Fibroblast of skin of left quadriceps (primary cell): ENCODE measurements at places on chromosomes 11 and 22.
A peak's percentile ranks its signal among the peaks of the same experiment; 100 is the strongest.

GRCh38 chr11:10480026-10480425 lies 25.0 kb downstream of the AMPD3 start:
- DNase-seq = no peak

GRCh38 chr11:121838571-121838970 lies 277.4 kb downstream of the BLID start:
- no peak for DNase-seq

DNA sequence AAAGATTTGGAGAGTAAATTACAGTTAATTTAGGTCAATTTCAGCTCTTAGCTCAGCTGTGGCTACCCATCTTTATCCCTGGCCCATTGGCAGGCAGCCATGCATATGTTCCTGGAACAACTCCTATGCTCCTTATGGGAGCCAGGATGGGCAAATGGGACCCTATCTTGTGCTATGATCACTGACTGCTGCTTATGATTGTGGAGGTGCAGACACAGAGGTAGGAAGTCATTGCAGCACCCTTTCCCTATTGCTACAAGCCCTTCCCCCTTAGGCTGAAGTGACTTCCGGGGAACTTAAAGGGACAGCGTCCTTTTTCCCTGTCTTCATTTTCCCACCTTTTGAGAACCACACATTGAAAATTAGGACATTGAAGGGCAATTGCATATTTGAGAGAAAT lies 112.7 kb downstream of the FCHSD2 start:
- DNase-seq = no peak

DNA sequence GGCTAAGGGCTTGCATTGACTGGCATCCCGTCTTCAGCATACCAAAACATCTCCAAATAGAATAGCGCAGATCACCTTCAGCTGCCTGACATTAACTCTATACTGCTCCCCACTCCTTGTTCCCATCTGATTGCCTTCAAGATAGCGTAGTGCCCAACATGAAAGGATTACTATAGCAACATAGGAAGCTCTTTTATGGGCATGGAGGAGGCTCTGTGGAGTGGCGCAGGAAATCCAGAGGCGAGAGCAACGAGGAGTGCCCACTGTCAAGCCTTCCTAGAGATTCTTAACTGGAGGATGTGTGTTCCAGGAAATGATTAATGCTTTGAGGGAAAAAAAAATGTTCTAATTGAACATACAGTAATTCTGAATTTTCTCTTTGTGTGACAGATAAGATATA lies 213.3 kb downstream of the CADM1 start:
- no peak for DNase-seq

DNA sequence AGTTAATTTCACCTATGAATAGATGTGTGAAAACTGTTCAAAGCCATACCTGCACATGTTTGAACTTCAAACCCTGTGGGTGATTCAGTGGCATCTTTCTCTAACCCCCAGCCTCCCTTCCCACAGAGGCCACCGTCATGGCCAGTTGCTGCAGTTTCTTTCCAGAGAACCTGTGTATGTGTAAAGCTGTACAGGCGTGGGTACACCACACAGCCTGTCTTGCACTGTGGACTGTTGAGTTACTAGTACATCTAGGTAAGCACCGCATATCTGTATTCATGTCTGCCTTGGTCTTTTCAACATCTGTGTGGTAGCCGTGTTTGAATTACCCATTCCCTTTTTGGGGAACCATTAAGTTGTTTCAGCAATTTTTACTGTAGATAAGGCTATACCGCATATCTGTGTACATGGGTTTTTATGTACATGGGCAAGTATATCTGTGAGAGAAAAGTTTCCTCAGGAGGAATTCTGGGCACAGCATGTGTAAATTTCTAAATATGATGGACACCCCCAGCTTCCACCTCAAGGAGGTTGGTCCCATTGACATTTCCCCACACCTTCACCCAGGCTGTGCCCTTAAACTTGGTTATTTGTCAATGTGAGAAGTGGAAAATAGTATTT lies 13.9 kb downstream of the NEAT1 start:
- no peak for DNase-seq

DNA sequence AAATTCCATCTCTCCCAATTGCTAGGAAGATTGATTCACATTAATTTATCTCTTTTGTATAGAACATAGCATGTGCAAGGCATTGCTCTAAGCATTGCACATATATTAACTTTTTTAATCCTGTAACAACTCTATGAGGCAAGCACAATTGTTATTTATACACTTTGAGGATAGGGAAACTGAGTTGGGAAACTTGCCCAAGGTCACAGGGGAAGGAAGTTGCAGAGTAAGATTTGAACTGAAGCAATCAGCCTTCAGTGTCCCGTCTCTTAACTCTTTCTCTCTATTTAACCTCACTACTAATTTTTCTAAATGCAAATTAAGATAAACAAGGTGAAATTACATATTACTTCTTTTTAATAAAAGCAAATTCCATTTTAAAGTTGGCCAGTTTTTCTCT lies 22.2 kb downstream of the OR56B4 start:
- DNase-seq = no peak

- peak; percentile 65 for DNase-seq
These were observed 22.9 kb upstream of the A4GALT start for GRCh38 chr22:42743501-42743991.

GRCh38 chr11:107385361-107385981 lies 72.2 kb downstream of the CWF19L2 start:
- DNase-seq = peak; percentile 19

- peak; percentile 93 for DNase-seq
These were observed 282.3 kb downstream of the ST3GAL4 start for GRCh38 chr11:126637795-126638175.

DNA sequence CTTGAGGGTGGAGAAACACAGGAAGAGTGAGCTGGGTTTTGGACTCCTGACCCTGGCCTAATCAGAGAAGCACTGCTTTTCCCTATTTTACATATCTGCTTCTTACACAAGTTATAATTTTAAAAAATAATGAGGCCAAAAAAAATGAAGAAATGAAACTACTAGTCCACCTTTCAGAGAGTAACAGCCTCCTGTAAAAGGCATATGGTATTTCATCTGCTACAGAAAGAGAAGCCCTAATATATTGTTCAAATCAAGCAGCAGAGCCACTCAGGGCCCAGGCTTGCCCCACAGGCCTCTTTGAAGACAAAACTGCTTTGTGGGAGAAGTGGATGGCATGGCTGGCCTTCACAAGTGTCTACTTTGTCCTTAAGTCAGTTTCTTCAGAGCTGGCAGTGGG lies 10.0 kb downstream of the DIXDC1 start:
- no peak for DNase-seq
